GM23338 (cell line): ENCODE measurements at places on chromosomes 11 and 22. TPM values are rescaled to one million over a fixed set of nuclear protein-coding genes. Genes with fewer than 3 reads are reported as not detected.
A peak's percentile ranks its signal among the peaks of the same experiment; 100 is the strongest.

DNA sequence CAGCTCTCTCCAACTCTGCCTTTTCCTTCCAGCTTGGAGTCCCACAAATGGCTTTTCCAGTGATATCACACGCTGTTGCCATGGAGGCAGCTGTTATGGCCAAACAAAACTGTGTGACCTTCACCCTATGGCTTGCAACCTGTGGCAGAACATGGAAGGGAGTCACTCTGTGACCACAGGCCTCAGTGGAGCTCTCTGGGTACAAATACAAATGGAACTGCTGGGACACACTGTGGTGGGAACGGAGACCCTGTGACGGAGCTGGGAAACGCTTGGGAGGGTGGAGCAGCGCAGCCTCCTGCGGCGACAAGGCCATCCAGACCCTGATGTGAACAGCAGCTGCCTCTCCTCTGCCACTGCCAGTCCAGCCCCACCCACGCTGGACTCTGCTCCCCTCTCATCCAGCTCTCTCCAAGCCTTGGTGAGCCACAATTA is 162.5 kb downstream of the ETS1 start:
- H3K4me1 ChIP-seq = 0 out of 2 replicates have a peak, but pooled peaks cover 5% of the 10 kb centered on the region
- no peak overlapping the region for H3K27ac ChIP-seq
- no peak for DNase-seq
- no peaks in the 10 kb centered on the region for H3K27me3 ChIP-seq

DNA sequence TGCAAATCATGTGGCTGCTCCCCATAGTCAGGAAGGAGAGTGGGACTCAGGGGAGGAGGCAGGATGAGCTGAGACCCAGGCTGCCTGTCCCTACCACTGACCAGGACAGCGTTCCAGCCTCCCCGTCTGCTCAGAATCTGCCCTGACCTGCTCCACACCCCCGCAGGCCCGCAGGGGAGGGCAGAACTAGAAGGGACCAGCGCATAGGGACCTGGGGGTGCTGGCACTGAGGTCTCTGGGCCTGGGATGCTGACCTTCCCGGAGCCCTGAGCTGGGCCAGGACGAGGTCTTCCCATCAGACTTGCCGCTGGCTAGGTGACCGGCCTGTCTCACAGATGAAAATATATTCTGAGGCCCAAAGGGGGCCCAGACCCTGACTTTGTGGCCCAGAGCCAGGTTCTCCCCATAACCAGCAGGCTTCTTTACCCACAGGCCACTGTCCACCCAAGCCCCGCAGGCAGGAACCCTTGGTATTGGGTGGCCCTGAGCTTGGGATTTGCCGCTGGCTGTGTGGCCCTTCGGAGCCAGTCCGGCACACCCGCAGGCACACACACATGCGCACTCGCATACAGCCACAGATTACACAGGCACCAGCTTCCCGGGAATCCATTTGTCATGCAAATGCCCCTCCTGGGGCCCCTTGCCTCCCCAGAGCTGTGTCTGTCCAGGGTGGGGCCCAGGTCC is 13.8 kb upstream of the PIM3 start:
- H3K27ac ChIP-seq = no peak overlapping the region
- peaks cover 10% of the 10 kb centered on the region; the same call in 1 of the 2 replicates for H3K4me1 ChIP-seq
- H3K36me3 ChIP-seq = no peaks in the 10 kb centered on the region
- no peak overlapping the region for H3K4me3 ChIP-seq

The SF3A1 gene
- total RNA-seq = 108 and 170 TPM in 2 replicates

- peak; percentile 81 for DNase-seq
- no peaks in the 10 kb centered on the region; the same call in 1 of the 2 replicates for H3K36me3 ChIP-seq
- H3K27ac ChIP-seq = no peak overlapping the region
- H3K4me1 ChIP-seq = peaks cover 40% of the 10 kb centered on the region
Measured at GRCh38 chr11:123430721-123431497, 840 bp downstream of the GRAMD1B start.

GRCh38 chr11:22371160-22371559 is 33.0 kb downstream of the SLC17A6 start:
- peak; percentile 85 for DNase-seq
- H3K4me1 ChIP-seq = peaks cover 20% of the 10 kb centered on the region
- no peaks in the 10 kb centered on the region for H3K36me3 ChIP-seq

DNA sequence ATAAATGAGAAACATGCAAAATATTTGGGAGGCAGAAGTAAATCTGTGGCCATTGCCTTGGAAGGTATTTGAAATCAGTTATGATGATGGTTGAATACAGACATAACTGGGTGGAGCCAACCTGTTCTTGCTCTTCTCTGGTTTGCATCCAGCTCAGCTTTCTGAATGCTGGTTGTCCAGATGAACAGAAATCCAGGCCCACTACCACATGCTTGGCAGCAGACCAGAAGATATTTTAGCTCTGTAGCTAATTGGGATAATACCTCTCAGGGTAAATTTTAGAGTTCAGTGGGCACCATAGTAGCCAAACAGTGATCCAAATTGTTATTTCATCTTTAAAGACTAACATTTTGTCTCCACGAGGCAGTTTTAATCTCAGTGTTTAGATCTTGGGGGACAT is 308.3 kb downstream of the RAB38 start:
- H3K4me3 ChIP-seq = no peak overlapping the region
- H3K36me3 ChIP-seq = no peaks in the 10 kb centered on the region
- no peaks in the 10 kb centered on the region for H3K27me3 ChIP-seq
- no peaks in the 10 kb centered on the region for H3K4me1 ChIP-seq
- no peak for DNase-seq
- no peak overlapping the region for H3K27ac ChIP-seq

The C1QTNF6 gene
- total RNA-seq = 2.3 and 2.6 TPM in 2 replicates

- DNase-seq = peak; percentile 26
- H3K27me3 ChIP-seq = no peaks in the 10 kb centered on the region
- no peaks in the 10 kb centered on the region for H3K36me3 ChIP-seq
- H3K4me1 ChIP-seq = peaks cover 11% of the 10 kb centered on the region; the same call in 1 of the 2 replicates
- H3K4me3 ChIP-seq = peak overlapping the region; percentile 55
- H3K27ac ChIP-seq = 0 out of 2 replicates have a peak overlapping the region, but pooled peaks have one; percentile 7
Measured at GRCh38 chr22:37675930-37676735, 697 bp downstream of the LGALS1 start.

- H3K4me3 ChIP-seq = no peak overlapping the region
- peaks cover 29% of the 10 kb centered on the region for H3K4me1 ChIP-seq
- no peak overlapping the region for H3K27ac ChIP-seq
- DNase-seq = no peak
Measured at GRCh38 chr22:27731621-27732020, 69.9 kb downstream of the MN1 start.

DNA sequence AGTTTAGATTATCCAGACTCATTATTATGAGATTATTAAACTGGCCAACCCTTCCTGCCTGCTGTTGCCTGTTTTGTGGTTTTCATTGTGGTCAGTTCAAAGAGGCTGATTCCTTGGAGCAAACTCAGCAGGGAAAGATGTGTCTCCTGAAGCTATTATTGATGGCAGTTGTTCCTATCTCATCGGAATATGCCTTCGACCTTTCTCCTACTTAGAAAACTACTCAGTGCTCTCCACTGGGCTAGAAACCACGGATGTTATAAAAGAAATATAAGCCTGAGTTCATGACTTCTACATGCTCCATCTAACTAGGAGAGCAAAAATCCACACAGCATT is 80.2 kb upstream of the NAV2 start:
- no peak for DNase-seq
- H3K4me1 ChIP-seq = no peaks in the 10 kb centered on the region
- H3K4me3 ChIP-seq = no peak overlapping the region
- H3K27me3 ChIP-seq = no peaks in the 10 kb centered on the region
- no peaks in the 10 kb centered on the region for H3K36me3 ChIP-seq

- no peaks in the 10 kb centered on the region for H3K36me3 ChIP-seq
- H3K4me1 ChIP-seq = peaks cover 32% of the 10 kb centered on the region
- peaks cover 75% of the 10 kb centered on the region for H3K27me3 ChIP-seq
- peak overlapping the region; percentile 77 for H3K4me3 ChIP-seq
Measured at GRCh38 chr11:20669820-20670684, 666 bp downstream of the NELL1 start.
